T-cell (primary cell): ENCODE measurements at places on chromosomes 5 and 9. TPM values are rescaled to one million over a fixed set of nuclear protein-coding genes. Genes with fewer than 3 reads are reported as not detected.

GRCh38 chr5:150637245-150638052 is 3.0 kb upstream of the SYNPO start:
- H3K4me3 ChIP-seq, result no peak overlapping the region
- DNase-seq, result no peak
- no peaks in the 10 kb centered on the region for H3K4me1 ChIP-seq
- no peaks in the 10 kb centered on the region for H3K36me3 ChIP-seq
- H3K27me3 ChIP-seq, result no peaks in the 10 kb centered on the region

DNA sequence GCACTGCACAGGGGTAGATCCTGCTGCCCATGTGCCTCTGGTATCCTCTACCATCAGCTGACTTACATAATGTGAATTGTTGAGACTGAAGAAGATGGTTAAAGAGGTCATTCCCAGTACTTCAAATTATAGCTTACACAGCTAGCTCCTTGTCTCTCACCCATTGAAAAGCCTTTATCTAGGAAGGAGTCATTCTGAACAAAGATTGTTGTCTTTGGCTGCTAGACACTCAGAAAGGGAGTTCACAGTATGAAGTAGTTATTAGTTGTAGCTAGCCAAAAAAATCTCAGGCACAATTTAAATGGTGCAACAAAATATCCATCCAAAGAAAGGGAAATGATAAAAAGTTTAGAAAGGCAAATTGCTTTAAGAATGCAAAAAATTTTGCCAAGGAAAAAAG is 102.0 kb upstream of the NREP start:
- H3K4me3 ChIP-seq, result no peak overlapping the region
- H3K4me1 ChIP-seq, result no peaks in the 10 kb centered on the region
- H3K36me3 ChIP-seq, result no peaks in the 10 kb centered on the region
- no peak overlapping the region for H3K27ac ChIP-seq
- no peaks in the 10 kb centered on the region for H3K27me3 ChIP-seq

Gene SLC31A1
- total RNA-seq, result 3.4 TPM

Gene MCTP1
- 2.9 TPM for total RNA-seq
